ENCODE measurements at places on chromosomes 1 and 21.

- no peak for DNase-seq
Observed at GRCh38 chr1:115555446-115555845, 86.3 kb upstream of the VANGL1 start.

- no peak for DNase-seq
Observed at GRCh38 chr1:36595349-36595748, 112.6 kb upstream of the CSF3R start.

GRCh38 chr21:40668555-40669275 lies 178.2 kb downstream of the DSCAM start:
- DNase-seq = no peak

GRCh38 chr1:217586586-217586985 lies 44.3 kb downstream of the GPATCH2 start:
- DNase-seq = no peak

DNA sequence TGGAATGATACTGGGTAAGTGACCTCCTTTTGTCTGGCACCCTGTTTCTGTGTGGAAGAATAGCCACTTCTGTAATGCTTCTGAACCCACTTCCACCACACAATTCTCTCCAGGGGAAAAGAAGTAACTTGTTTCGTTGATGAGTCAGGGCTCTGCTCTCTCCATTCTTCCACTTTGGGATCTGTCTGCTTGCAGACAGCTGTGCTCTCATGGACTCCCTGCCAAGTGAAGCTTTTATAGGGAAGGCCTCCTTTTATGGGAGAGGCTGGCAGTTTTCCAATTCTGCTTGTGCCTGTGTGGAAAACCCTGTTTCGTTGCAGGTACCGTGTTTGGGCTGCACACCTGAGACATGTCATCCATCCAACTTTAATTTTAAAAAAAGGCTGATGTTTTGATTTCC lies 130.7 kb downstream of the GIPC2 start:
- DNase-seq = no peak

DNA sequence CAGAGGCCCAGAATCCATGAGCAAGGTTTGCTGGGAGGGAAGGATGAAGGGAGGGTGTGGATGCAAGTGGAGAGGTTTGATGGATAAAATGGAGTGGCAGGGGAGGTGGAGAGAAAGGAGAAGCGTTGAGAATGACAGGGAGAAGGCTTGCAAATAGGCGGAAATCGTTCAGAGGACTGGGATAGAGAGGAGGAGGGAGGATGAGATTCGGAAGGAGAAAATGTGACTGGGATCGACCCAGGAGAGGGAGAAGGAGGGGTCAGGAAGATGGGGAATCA lies 376 bp downstream of the AVPR1B start:
- no peak for DNase-seq

DNA sequence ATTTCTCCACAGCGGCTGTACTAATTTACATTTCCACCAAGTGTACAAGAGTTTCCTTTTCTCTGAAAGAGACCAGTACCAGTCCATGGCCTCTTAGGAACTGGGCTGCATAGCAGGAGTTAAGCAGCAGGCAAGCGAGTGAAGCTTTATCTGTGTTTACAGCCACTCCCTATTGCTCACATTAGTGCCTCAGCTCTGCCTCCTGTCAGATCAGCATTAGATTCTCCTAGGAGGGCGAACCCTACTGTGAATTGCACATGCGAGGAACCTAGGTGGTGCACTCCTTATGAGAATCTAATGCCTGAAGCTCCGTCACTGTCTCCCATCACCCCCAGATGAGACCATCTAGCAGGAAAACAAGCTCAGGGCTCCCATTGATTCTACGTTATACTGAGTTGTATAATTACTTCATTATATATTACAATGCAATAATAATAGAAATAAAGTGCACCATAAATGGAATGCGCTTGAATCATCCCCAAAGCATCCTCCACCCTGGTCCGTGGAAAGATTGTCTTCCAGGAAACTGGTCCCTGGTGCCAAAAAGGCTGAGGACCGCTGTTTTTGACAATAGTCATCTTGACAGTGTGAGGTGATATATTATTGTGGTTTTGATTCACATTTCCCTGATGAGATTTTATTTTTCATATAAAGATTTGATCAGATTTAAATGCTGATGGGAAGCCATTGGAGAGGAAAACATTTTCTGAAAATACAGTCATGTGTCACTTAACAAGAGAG lies 45.5 kb upstream of the MRPS6 start:
- no peak for DNase-seq

- DNase-seq = no peak
Observed at GRCh38 chr21:36948686-36949085, 17.8 kb downstream of the HLCS start.

- no peak for DNase-seq
Observed at GRCh38 chr1:169149555-169150286, 43.2 kb downstream of the ATP1B1 start.

DNA sequence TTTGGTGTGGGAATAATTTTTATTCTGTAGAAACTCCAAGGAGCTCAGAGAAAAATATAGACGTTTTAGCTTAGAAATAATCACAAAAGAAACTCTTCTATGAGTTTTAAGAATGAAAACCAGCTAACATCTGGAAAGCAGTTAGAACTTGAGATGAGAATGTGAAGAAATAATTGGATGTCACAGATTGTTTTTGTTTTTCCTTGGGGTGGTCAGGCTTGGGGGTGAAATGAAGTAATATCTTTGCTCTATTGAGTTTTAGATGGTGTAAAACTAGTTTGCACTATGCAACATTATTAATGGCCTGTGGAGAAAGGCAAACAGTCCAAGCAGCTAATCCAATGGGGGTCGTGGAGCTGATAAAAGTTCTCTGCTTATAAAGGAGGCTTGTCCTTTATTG lies 101.2 kb downstream of the FMN2 start:
- DNase-seq = no peak

GRCh38 chr1:3716351-3716750 lies 35.9 kb upstream of the CCDC27 start:
- DNase-seq = no peak

GRCh38 chr1:99266726-99267125 lies 2.4 kb downstream of the PLPPR4 start:
- DNase-seq = no peak

DNA sequence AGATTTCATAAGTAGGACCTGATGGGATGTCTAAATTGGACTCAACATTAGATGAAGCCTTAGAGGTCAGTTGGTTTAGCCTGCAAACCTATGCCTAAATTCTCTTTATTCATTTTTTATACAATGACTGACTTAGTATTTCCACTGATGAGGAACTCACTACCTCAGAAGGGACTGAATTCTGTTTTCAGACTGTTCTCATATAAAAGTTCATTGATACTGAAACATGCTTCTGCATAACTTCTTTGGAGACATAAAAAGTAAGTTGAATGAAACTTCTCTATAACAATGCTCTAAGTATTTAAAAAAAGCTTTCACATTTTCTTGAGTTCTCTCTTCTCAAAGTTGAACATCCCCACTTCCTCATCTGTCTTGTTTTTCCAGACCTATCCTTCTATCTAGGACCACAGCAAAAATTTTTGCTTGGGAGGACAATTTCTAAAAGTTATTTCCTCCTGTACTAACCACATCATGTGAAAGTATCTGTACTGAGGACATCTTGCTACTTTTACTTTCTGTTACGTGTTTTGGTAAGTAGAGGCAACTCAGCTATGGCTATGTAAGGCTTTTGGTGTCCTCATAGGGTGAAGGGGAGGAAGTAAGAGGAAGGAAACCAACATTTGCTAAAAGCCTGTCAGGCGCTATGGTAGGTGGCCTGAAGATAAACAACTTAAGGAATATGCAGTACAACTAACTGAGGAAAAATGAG lies 64.1 kb downstream of the USP24 start:
- no peak for DNase-seq

GRCh38 chr1:61742620-61743430 lies 545 bp downstream of the PATJ start:
- DNase-seq = no peak

DNA sequence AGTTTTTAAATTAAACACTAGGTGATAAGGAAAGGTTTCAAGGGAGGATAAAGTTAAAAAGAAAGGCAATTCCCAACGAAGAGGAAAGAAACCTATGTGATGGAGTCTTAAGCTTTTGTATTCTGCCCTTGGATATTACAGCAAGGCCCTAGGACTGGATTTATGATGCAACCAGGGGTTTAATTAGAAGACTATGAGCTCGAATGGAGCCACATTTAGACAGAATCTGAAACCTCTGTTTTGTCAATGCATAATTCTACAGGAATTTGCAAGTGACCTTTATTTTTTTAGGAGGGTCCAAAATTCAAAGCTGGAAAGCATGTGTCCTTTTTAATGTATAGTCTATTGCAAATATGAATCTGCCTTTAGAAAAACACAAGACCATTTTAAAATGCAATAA lies 37.9 kb downstream of the TGFB2 start:
- no peak for DNase-seq

- DNase-seq = no peak
Observed at GRCh38 chr1:31524186-31524901, 52.0 kb upstream of the TINAGL1 start.

- DNase-seq = no peak
Observed at GRCh38 chr21:25528515-25528914, 78.8 kb downstream of the MRPL39 start.

DNA sequence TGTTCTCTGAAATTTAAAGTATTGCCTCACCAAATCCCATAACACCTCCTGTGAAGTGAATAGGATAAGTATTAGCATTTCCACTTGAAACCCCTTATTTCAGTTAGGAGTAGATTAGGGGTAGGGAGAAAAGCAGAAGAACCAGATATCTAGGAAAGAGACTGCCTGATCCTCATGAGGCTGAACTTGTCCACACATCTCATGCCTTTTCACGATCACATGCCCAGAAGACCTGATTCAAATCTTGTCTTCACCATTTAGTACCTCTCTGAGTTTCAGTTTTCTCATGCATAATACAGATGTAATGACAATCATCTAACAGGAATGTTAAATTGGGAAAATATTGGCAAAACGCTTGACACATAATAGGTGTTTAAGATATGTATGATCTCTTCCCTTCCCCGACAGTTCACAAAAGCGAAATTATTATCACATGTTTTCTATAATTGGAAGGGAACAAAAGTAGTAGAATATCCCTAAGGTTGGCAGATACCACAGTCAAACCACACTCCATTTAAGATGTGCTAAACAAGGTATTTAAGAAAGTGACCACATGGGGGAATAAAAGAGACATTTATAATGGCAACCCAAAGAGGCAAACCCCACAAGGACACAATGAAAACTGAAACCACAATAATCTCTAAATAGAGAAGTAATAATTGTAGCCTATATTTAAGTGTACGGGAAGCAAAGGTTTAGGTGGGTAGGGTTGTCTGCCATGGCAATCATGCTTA lies 25.2 kb downstream of the GFI1 start:
- DNase-seq = no peak

DNA sequence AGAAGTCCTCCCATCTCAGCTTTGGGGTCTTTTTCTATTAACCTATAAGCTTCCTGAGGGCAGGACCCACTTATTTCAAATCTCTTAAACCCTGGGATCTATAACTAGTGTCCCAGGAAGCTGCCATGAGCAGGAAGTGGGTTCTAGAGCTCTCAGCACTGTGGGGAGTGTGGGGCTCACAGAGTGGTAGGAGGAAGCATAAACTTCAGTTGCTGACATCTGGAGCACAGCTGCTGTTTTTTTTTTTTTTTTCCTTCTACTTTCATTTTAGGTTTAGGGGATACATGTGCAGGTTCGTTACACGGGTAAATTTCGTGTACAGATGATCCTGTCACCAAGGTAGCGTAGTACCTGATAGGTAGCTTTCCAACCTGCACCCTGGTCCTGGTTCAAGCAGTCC lies 59.3 kb downstream of the AK4 start:
- no peak for DNase-seq

- DNase-seq = no peak
Observed at GRCh38 chr1:31765516-31765915, 1.4 kb upstream of the ADGRB2 start.

DNA sequence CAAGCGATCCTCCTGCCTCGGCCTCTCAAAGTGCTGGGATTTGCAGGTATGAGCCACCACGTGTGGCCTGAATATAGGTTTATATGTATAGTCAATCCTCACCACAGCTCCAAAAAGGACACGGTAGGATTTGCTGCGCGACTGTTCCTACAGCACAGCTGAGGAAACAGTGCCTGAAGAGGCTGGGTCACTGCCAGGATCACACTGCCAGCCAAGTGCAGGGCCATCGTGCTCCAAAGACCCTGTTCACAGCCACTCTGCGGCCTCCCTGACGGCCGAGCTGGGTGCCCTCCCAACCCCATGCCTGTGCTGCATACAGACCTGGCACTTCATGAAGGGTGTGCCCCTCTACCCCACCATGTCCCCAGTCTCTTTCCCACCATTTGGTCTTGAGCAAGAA lies 71.4 kb downstream of the MRPL37 start:
- no peak for DNase-seq

GRCh38 chr1:234701737-234702341 lies 91.9 kb upstream of the IRF2BP2 start:
- DNase-seq = no peak

DNA sequence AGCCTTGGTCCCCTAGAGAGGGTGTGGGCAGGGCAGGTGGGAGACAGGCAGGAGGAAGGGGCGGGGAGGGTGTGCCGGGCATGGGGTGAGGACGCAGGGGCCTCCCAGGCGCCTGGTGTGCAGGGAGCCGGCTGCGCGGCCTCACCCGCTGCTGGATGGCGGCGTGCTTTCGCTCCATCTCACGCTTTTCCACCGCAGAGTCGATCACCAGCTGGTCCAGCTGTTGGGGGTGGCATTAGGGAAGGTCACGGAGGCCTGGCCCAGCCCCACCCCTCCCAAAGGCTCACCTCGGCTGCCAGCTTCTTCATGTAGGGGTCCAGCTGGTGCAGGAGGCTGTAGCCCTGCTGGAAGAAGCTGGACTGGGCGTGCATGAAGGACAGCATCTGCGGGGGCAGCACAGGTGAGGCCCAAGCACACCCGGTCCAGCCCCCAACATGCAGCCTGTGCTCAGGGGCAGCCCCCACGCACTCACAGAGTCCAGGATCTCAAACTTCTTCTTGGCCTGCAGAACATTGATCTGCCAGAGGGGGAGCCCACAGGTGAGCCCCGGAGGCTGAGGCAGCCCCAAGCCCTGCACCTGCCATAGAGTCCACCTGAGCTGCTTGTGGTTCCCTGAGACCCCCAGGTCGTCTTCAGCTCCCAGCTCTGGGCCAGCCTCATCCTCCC lies 7.9 kb downstream of the ACAP3 start:
- DNase-seq = no peak

DNA sequence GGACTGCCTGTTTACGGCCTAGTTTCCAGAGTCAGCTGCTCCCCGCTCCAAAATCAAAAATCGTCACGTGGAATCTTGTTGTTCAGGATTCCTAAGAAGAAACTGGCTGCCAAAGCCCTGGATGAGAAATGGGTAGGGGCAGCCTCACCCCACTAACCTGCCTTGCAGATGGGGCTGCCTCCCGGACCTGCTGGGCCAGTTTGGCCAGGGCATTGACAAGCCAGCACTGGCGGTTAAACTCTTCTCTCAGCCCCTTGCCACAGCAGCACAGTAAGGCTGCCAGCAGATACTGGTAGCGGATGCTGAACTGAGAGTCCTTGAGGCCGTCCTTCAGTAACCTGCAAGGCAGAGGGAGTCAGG lies 31.6 kb upstream of the PPP1R15B start:
- DNase-seq = no peak

- DNase-seq = no peak
Observed at GRCh38 chr1:230350208-230350921, 75.8 kb downstream of the PGBD5 start.

- DNase-seq = no peak
Observed at GRCh38 chr1:20634065-20634593, 871 bp downstream of the PINK1 start.
